CD4-positive, alpha-beta memory T cell (primary cell): ENCODE measurements at places on chromosomes 16 and 17.

- DNase-seq, result no peak
These were observed 270.2 kb upstream of the RPL38 start for GRCh38 chr17:73933164-73933766.

GRCh38 chr16:66004699-66005098 is 361.8 kb upstream of the CDH5 start:
- DNase-seq, result no peak

GRCh38 chr17:39678340-39679116 is 9.3 kb downstream of the PGAP3 start:
- DNase-seq, result no peak

DNA sequence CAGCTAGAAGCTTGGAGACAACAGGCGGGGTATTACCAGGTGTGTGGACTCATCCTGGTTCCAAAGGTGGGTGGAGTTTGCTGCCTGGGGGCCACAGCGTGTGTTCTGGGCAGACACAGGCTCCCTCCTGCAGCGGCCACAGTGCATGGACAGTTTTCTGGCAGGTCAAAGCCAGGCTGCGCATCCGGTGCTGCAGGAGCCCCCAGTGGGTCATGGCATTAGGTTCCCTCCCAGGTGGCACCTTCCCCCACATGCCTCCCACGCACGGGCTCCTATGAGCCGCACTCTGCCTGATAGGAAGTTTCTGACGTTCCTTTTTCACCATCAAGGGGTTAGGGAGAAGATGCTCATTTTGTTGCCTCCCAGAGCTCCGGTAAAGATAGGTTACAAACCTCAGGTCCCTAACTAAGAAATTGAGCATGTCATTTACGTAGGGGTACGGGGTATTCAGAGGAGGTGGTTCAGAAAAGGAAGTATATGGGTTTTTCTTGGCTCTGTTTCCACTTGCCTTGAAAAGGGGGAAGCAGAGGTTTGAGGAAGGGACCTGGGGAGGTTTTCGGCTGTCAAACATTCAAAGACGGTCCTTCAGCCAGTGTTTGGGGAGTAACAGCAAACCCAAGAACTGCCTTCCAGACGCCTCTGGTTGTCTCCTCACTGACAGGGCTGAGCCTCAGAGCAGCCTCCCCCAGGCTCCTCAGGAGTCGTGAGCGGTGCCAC is 32.7 kb upstream of the NAT9 start:
- DNase-seq, result no peak

GRCh38 chr17:36722121-36722902 is 120.9 kb downstream of the MRM1 start:
- peak; percentile 79 for DNase-seq

DNA sequence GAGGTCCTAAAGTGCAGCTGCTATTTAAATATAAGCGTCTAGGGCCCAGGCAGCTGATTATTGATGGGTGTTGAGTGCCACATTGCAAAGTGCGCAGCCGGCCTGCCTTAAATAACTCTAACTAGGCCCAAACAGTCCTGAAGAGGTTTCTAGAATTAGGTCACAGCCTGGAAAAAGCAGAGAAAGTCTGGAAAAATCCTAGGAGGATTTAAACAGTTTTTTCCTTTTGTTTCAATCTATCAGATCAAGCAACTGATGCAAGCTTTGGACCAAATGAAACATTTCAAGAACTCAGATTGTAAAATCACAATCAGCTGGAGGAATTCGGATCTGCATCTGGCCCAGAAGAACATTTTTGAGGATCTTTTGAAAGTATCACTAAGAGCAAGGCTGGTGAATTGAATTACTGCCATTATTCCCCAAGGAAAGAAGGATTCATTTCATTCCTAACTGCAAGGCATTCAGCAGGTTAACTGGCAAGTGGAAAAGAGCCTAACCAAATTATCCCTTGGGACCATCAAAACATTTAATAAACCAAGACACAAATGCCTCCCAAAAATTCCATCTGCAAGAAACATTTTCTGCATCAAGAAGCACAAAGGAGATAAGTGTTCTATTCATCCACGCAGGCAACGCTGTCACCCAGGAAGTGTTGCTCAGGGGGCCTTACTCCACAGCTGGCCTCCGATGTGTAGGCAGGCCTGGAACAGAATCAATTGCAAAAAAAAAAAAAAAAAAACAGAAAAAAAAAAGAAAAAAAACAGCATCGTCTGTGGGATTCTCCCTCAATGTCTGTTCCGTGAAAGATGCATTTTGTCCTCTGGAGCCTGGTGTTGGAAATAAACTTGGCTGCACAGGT is 46.1 kb downstream of the IRX3 start:
- DNase-seq, result no peak

DNA sequence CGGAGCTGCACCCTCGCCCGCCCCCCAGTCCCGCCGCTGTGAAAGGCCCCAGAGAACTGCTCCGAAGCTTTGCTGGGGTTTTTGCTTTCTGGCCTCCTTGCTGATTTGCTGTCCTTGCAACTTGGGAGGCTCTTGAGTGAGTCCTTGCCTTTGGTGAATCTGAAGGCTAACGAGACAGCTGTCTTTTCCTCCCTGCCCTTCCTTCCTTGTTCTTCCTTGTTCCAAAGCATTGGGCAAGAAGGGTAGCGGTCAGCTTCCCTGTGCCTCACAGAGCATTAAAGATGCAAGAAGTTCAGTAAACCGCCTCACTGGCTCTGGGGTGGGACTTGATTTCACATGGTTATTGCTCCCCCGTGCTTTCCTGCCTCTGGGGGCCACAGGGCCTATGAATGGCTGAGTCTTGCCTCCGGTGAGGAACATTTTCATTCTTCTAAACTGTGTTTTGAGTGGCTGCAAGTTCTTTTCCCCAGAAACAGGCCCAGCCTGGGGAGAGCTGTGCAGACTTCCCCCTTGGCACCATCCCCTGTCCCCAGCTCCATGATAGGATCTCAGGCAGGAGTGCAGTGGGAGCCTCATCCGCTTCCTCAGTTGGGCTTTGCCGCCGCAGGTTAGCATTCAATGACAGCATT is 1.4 kb downstream of the YPEL2 start:
- DNase-seq, result no peak

DNA sequence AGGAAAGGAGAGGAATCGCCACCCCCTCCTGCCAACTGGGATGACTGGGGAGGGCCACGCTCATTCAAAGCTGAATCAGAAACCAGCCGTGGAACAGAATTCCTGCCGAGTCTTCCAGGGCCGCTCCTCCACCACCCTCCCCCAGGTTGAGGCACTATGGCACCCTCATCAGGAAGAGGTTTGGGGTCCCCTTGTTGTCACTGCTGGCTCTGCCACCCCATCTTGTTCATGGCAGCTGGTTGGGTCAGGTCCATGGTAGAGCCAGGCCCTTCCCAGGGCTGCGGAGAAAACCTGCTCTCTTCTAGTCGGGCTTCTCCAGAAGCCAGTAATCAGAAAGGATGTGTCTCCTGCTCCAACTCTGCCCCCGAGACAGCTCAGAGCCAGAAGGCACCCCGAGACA is 41.8 kb downstream of the KCNJ12 start:
- DNase-seq, result no peak

GRCh38 chr16:11321662-11322061 is 23.6 kb upstream of the RMI2 start:
- no peak for DNase-seq

DNA sequence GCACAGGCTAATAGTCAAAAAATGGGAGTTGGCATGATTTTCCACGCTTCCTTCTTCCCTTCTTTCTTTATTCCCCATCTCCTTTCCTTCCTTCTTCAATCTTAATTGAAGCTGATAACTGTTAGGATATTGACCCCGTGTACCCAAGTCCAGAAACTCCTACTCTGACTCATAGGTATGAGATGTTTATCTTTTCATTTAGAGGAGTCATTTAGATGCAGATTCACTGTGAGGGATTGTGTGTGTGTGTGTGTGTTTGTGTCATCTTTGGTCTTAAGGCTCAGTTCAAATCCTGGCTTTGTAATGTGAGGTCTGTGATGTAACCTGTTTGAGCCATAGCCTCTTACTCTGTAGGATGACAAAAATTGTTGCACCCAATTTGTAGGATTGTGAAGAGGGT is 332.0 kb upstream of the MAF start:
- no peak for DNase-seq

DNA sequence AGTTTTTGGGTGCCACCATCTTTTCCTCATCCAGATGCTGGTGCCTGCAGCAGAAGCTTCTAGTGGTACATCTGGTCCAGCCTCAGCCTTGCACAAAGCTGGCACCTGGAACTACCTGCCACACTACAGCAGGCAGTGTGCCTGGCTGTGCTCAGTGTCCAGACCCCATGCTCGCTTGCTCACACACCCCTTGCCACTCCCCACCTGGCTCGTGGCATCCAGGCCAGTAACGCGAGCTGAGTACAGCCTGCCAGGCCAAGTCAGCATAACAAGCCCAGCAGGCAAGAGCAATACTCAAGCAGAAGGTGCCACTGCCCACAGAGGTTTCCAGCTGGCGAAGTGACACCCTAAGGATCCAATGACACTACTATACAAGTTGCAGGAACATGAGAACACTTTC is 29.7 kb upstream of the KIF2B start:
- DNase-seq, result no peak

- DNase-seq, result no peak
These were observed 142.4 kb downstream of the TOX3 start for GRCh38 chr16:52404546-52404945.

DNA sequence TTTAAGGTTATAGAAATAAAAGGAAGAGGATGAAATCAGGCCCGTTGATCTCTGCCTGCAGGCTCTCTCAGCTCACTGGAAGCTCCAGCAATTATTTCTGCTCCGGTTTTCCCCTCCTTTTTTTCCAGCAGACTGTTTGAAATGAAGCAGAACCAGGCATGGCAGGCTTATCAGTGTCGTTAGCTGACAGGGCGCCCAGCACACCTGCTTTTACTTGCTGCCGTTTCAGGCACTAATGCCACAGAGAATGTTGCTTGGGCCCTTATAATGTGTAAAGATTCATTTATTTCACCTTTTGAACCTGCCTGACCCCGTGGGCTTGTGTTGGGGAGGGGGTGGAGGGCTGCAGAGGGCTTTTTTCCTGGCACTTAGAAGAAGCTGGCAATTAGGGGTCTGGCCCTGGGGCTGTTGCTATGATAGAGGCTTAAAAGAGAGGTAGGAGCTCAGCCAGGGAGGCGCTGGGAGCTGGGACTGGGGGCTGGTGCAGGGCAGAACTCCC is 108.1 kb downstream of the IRX3 start:
- DNase-seq, result no peak

- no peak for DNase-seq
These were observed 834 bp downstream of the FLYWCH1 start for GRCh38 chr16:2912330-2913199.

- DNase-seq, result no peak
These were observed 137.6 kb downstream of the COPRS start for GRCh38 chr17:31721291-31722025.

GRCh38 chr17:81086789-81087551 is 52.0 kb downstream of the BAIAP2 start:
- peak; percentile 19 for DNase-seq

DNA sequence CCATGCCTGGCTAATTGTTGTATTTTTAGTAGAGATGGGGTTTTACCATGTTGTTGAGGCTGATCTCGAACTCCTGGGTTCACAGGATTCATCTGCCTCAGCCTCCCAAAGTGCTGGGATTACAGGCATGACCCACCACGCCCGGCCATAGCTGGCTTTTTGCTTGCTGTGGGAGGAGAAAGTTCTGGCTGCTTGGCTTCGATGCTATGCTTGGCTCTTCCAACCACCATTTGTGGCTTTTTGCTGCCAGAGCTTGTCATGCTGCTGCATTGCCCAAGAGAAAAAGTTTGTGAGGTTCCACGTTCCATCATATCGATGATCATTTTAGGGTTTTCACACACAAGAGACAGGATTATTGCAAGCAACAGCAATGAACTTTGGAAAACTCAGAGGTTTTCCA is 16.2 kb downstream of the BMERB1 start:
- no peak for DNase-seq

DNA sequence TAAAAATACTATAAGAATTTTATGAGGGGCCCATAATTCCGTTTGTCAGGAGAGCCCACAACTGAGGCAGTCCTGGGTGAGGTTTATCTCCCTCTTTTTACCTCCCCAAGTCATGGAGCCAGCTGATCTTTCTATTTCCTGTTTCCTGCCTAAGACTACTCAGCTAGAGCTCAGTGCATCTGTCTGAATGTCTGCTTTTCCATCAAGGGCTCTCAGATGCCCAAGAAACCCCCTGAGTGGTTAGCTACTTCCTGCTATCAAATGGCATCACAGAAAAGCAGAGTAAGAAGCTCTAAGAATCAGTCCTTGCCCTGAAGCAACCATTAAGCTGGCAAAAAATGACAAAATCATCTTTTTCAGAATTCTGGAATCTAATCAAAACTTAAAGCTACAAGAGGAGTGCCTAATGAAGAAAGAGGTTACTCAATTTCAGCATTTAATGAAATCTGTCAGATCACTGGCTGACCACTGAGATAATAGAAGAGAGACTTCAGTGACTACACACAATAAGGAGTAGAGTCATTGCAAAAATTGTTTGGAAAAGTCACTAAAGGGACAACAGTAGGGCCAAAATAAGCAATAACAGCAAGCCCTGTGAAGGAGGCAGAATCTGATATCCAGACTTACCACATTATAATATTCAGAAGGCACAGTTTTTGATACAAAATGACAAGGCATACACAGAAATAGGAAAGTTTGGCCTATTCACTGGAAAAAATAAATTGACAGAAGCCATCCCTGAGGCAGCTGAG is 150.1 kb downstream of the CYB561 start:
- DNase-seq, result no peak

DNA sequence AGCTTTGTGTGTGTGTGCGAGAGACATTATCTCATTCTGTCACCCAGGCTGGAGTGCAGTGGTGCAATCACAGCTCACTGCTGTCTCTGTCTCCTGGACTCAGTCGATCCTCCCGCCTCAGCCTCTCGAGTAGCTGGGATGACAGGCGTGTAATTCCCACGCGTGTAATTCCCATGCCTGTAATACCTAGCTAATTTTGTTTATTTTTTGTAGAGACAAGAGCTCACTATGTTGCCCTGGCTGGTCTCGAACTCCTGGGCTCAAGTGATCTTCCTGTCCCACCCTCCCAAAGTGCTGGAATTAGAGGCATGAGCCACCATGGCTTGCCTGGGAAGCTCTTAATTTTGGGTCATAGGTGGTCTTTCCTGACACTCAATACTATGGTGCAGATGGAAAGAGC is 205.3 kb upstream of the TNRC6C start:
- no peak for DNase-seq

- no peak for DNase-seq
These were observed 57.4 kb upstream of the LGALS9 start for GRCh38 chr17:27573548-27573947.

- DNase-seq, result no peak
These were observed 19.7 kb upstream of the C17orf107 start for GRCh38 chr17:4879601-4880000.

GRCh38 chr16:72426386-72426785 is 254.4 kb upstream of the PMFBP1 start:
- no peak for DNase-seq

DNA sequence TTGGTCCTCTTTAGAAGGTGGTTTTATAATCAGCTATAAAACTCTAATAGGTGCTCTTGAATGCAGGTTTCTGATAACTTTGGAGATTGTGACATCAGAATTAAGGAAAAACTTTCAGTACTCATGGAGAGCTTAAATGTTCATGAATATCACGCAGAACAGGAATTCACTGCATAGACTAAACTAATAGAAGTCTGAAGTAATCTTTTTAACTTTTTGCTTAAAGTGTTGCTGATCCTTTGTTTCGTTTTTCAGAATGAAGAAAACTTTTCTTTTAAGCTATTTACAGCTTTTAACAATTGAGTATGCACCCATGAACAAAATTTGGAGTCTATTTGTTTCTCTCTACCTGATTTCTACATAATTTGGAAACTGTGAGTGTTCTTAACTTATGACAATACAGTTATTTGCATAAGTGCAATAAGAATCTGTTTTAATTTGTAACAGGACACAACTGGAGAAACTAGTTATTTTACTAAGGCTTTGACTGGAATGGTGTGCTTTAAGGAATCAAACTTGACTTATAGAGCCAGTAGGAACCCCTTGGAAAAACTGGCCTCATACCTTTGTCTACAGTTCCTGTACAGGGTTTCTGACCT is 17.0 kb upstream of the TRIM25 start:
- no peak for DNase-seq
